ENCODE measurements at places on chromosomes 2 and 18. TPM values are rescaled to one million over a fixed set of nuclear protein-coding genes. Genes with fewer than 3 reads are reported as not detected.

DNA sequence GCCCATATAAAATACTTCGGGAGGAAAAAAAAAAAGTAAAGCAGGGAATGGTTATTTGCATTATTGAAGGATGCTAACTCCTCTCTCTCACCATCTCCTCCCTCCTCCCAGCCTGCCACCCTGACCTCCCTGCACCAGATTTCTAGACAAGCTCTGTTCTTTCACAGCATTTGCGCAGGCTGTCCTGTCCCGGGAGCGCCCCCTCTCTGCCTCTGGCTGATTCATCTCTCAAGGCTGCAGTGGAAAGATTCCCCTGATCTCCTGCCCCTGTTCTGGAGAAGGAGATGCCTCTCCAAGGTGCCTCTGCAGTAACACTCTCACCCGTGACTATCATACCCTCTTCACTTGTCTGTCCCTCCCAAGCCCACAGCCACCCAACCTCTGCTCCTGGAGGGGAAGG, 38.5 kb downstream of the COL4A4 start:
- no peak for DNase-seq

- peak; percentile 89 for DNase-seq
These were observed 27.5 kb downstream of the ZNF638 start for GRCh38 chr2:71358931-71359671.

Gene AMER3
- not detected for total RNA-seq

GRCh38 chr2:149421791-149422190, 91.4 kb downstream of the LYPD6 start:
- DNase-seq, result no peak

- DNase-seq, result peak; percentile 34
These were observed 127.5 kb upstream of the MMADHC start for GRCh38 chr2:149715005-149715592.

All from osteoblast (primary cell).